Vagina (tissue), 2 donors: ENCODE measurements at places on chromosomes 6 and 20.

DNA sequence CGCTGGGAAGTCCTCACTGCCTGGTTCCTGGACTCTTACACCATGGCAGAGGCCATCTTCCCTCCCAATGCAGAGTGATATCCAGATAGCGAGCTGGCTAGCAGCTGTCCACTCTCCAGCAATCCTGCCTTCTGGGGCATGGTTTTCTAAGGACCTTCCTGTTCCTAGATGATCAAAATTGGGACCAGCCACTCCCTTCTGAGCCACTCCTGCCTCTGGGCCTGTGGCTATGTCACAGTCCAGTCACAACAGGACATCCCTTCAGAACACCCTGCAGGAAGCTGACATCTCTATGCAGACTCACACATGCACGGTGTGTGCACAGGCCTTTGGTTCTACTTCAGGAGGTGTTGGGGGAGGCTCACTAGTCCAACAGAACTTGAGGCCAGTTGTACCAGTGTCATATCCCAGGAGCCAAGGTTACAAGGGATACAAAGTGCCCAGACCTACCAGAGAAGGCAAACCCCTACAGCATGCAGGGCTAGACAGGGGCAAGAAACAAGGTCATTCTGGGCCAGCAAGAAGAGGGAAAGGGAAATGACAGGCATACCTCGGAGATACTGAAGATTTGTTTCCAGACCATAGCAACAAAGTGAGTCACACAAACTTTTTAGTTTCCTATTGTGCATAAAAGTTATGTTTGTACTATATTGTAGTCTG, 2.7 kb upstream of the MCCD1 start:
- DNase-seq, result no peak

DNA sequence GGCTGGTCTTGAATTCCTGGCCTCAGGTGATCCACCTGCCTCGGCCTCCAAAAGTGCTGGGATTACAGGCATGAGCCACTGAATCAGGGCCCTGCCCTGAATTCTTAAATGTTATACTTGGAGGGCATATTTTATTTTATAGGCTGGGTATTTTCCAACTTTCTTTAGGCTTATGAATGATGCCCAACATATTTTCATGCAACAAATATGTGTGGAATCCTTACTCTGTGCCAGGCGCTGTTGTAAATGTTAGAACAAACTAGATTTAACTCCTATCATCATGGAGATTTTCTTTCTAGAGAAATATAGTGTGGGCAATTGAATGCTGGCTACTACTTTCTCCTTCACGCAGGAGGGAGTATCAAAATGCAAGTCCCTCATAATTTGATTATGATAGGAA, 71.2 kb downstream of the SAMD5 start:
- no peak for DNase-seq

- no peak for DNase-seq
Measured at GRCh38 chr6:85674604-85675003, 31.9 kb upstream of the SYNCRIP start.

DNA sequence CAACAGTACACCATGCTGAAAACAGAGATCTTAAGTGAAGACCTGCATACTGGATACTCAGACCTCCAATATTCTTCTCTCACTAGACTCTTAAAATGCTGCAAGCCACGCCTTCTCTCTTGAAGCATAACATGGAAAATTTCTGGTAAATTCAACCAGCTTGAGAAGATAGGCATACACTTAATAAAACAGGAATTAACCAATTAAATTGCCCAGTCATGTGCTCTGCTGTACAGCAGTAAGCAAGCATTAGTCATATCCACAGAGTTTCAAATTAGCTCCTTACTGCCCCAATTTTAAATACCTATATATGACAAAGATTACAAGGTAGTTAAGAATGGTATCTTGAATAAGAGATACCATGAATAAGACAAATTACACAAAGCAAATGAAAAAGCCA, 53.8 kb downstream of the C6orf58 start:
- DNase-seq, result no peak

DNA sequence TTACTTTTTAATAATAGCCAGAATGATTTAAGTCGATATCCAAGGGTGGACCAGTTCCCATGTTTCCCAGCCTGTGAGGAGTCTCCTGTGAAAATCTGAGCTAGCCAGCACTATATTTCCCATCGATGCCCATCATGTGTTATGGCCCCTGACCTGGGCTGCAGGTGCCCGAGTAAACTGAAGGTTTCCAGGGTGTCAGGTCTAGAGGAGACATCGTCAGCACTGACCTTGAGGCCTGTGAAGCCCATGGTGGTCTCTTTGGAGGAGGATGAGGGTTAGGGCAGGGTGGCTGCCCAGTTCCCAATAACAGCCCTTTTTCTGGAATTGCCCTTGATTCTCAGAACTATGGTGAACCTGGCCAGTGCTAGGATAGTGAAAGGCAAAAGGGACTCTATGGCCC, 63.0 kb upstream of the TOP1 start:
- peak; percentile 71 for DNase-seq
